Panc1 (cell line): ENCODE measurements at places on chromosomes 1 and 21.

DNA sequence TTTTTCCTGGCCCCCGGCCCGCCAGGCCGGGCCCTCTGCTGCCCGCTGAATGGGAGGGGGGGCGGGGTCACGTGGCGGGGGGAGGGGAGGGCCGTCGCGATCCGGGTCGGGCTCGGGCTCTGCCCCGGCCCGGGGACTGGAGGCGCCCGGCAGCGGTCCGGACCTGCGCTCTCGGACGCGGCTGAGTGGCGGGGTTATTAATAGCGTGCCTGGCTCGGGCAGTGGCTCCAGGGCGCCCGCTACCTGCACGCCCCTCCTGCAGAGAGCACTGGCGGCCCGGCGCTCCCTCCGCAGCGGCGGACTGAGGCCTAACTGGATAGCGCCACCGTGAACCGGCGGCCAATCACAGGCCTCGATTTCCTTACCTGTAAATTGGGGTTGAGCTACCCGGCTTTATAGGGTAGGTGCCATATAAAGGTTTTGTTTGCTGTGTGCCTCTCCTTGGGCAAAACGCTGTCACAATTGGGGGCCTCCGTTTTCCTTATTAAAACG, 28.1 kb downstream of the AHDC1 start:
- H3K4me1 ChIP-seq = peaks cover 59% of the 10 kb centered on the region
- H3K36me3 ChIP-seq = no peaks in the 10 kb centered on the region
- peak overlapping the region; percentile 85 for H3K27ac ChIP-seq
- H3K27me3 ChIP-seq = no peaks in the 10 kb centered on the region
- H3K4me3 ChIP-seq = peak overlapping the region; percentile 56

DNA sequence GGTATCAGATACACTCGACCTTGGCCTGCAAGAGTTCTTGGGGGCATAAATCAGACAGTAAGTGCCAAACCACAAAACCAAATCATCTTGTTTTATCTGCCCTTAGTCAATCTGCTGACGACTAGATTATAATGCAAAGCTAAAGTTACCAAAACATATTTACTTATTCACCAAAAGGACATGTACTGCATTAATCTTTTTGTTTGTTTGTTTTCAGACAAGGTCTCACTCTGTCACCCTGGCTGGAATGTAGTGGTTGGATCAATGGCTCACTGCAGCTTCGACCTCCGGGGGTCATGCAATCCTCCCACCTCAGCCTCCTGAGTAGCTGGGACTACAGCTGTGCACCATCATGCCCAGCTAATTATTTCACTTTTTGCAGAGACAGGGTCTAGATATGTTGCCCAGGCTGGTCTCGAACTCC, 114.7 kb downstream of the APP start:
- no peak overlapping the region for H3K27ac ChIP-seq
- H3K36me3 ChIP-seq = peaks cover 2% of the 10 kb centered on the region; the same call in 1 of the 2 replicates
- no peak for DNase-seq

- H3K27me3 ChIP-seq = no peaks in the 10 kb centered on the region
- H3K36me3 ChIP-seq = no peaks in the 10 kb centered on the region
- no peak overlapping the region for H3K27ac ChIP-seq
Observed at GRCh38 chr1:243493156-243494129, 237.6 kb downstream of the SDCCAG8 start.

DNA sequence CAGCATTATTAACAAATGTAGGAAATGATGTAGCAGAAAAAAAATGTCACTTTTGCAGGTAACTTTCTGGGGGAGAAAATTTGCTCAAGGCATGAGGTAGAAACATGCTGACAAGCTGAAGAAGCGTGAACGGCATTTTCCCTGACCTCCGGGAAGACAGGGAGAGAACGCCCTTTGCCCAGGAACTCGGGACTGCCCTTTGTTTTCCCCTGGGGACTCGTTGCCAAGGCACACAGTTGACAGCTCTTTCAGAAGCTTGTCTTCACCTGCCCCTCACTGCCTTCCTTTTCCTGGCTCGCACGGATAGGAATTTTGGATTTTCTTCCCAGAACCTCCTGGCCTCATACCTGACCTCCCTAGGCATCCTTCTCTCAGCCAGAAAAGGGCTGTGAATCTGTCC, 52.7 kb upstream of the COA6 start:
- DNase-seq = no peak
- H3K4me1 ChIP-seq = no peaks in the 10 kb centered on the region
- no peaks in the 10 kb centered on the region for H3K36me3 ChIP-seq
- H3K27ac ChIP-seq = no peak overlapping the region
- no peaks in the 10 kb centered on the region for H3K27me3 ChIP-seq
- H3K4me3 ChIP-seq = no peak overlapping the region

DNA sequence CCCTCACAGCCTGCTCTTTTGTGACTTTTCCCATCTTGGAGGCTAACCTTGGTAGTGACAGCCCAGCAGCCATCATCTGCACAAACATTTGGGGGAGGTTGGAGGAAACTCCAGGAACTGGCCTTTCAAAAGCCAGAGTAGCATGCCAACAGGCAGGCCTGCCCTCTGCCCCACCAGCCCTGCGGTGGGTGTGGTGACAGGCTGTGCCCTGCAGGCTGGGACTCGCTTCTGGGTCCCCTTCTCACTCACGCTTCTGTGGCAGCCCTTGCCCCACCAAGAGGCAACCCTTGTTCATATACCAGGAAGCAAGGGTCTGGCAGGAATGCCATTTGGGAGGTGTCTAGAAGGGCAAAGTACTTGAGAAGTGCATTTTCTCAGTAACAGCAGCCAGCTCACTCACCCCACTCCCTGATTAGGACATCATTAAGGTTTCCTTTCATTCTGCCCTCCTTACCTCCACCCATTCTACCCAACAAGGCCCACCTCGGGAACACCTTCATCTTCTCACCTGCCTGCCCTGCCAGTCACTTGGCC, 20.8 kb upstream of the FAM3B start:
- no peaks in the 10 kb centered on the region for H3K36me3 ChIP-seq
- H3K4me3 ChIP-seq = no peak overlapping the region
- H3K27ac ChIP-seq = no peak overlapping the region
- H3K4me1 ChIP-seq = no peaks in the 10 kb centered on the region
- 0 out of 2 replicates have a peak, but pooled peaks cover 2% of the 10 kb centered on the region for H3K27me3 ChIP-seq
- no peak for DNase-seq

GRCh38 chr21:41142051-41142795, 25.7 kb upstream of the BACE2 start:
- no peaks in the 10 kb centered on the region; the same call in 1 of the 2 replicates for H3K27me3 ChIP-seq
- H3K36me3 ChIP-seq = no peaks in the 10 kb centered on the region
- DNase-seq = no peak
- H3K4me3 ChIP-seq = no peak overlapping the region
- H3K27ac ChIP-seq = no peak overlapping the region
